ENCODE measurements at places on chromosomes 16 and 17. TPM values are rescaled to one million over a fixed set of nuclear protein-coding genes. Genes with fewer than 3 reads are reported as not detected.

DNA sequence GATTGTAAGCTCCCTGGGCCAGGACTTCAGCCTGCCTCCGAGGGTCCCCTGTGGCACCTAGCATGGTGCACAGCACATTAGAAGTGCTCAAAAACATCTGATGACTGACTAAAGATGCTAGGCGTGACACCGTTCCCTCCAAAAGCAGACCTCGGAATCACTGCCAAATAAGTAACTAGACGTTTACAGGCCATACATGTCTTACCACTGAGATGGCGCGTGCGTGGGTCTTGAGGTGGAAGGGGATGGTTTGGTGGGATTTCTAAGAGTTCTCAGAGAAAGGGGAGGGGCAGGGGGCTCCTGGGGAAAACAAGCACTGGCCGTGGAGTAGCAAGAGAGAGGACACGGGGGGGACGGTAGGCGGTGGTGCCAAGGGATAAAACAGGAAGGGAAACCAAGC lies 12.4 kb downstream of the MPO start:
- no peak for DNase-seq
- H3K36me3 ChIP-seq: no peaks in the 10 kb centered on the region
- peaks cover 6% of the 10 kb centered on the region for H3K27me3 ChIP-seq
- H3K27ac ChIP-seq: no peak overlapping the region

- no peaks in the 10 kb centered on the region for H3K36me3 ChIP-seq
- peaks cover 71% of the 10 kb centered on the region for H3K27me3 ChIP-seq
- DNase-seq: peak; percentile 58
- no peak overlapping the region for H3K27ac ChIP-seq
Measured at GRCh38 chr17:20009052-20009301, 182 bp upstream of the SPECC1 start.

GRCh38 chr16:27366687-27367460 lies 35.1 kb upstream of the IL21R start:
- DNase-seq: no peak
- peaks cover 3% of the 10 kb centered on the region for H3K4me1 ChIP-seq
- H3K27ac ChIP-seq: no peak overlapping the region
- no peak overlapping the region for H3K4me3 ChIP-seq
- H3K36me3 ChIP-seq: no peaks in the 10 kb centered on the region

GRCh38 chr16:21084631-21085225 lies 65.9 kb downstream of the DNAH3 start:
- no peak overlapping the region for H3K27ac ChIP-seq
- H3K4me3 ChIP-seq: no peak overlapping the region
- no peaks in the 10 kb centered on the region for H3K36me3 ChIP-seq
- no peaks in the 10 kb centered on the region for H3K27me3 ChIP-seq
- no peaks in the 10 kb centered on the region for H3K4me1 ChIP-seq

GRCh38 chr16:71263582-71263981 lies 25.6 kb downstream of the CMTR2 start:
- DNase-seq: no peak
- H3K36me3 ChIP-seq: no peaks in the 10 kb centered on the region
- H3K27ac ChIP-seq: no peak overlapping the region
- H3K4me1 ChIP-seq: no peaks in the 10 kb centered on the region
- no peaks in the 10 kb centered on the region for H3K27me3 ChIP-seq

DNA sequence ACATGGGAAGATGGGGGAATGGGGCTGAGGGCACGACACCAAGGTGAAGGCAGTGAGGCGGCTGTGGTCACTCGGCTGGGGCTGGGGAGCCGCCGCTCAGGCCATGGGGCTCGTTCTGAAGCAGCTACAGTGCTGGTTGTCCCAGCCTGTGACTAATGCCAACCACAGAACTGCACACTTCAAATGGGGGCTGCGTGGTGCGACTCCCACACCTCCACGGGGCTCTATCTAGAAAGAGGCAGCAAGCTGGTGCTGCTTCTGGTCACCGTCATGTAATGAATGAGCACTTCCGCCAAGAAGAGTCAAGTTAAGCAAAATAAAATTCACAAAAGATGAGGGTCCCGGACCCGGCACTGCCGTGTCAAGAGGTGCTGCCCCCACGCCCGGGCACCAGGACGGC lies 20.0 kb downstream of the GALNS start:
- peaks cover 2% of the 10 kb centered on the region for H3K36me3 ChIP-seq
- no peaks in the 10 kb centered on the region for H3K27me3 ChIP-seq
- no peak for DNase-seq
- no peaks in the 10 kb centered on the region for H3K4me1 ChIP-seq
- H3K4me3 ChIP-seq: no peak overlapping the region
- H3K27ac ChIP-seq: no peak overlapping the region

- no peaks in the 10 kb centered on the region for H3K4me1 ChIP-seq
- no peak for DNase-seq
- H3K27ac ChIP-seq: no peak overlapping the region
- no peaks in the 10 kb centered on the region for H3K36me3 ChIP-seq
Measured at GRCh38 chr16:9545522-9546437, 454.3 kb downstream of the HAPSTR1 start.

DNA sequence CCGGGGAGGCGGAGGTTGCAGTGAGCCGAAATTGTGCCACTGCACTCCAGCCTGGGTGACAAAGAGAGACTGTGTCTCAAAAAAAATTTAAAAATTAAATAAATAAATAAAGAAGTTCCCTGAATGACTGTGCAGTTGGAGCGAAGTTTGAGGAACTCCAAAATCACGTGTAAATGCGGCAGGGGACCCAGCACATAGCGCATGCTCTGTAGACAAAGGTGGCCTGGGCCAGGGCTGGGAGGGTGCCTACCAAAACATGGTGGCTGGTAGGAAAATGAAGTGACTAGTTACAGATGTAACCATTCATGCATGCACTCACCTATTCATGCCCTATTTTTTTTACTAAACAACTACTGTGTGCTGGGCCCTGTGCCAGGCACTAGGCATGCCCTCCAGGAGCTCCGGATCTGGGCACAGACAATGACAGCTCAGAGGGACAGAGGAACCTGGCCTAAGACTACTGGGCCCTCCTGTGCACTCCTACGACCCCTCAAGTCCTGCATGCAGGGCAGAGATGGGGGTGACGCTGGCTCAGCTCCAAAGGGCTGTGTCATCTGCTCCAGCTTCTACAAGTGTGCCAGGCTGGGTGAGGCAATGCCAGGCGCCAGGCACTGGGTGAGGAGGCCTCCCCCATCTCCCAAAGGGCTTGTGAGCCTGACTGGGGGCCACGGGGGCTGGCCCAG lies 65.3 kb downstream of the RMI2 start:
- H3K36me3 ChIP-seq: no peaks in the 10 kb centered on the region
- H3K27me3 ChIP-seq: no peaks in the 10 kb centered on the region

DNA sequence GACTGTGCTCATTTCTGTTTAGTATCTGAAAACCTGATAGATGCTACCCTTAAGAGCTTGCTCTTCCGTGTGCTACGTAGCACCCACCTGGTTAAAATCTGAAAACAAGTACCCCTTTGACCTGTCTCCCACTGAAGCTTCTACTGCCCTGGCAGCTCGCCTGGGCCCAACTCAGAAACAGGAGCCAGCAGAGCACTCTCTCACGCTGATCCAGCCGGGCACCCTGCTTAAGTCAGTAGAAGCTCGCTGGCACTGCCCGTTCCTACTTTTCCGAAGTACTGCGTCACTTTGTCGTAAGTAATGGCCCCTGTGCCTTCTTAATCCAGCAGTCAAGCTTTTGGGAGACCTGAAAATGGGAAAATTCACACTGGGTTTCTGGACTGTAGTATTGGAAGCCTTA lies 18.9 kb downstream of the NTAN1 start:
- H3K36me3 ChIP-seq: peaks cover 70% of the 10 kb centered on the region
- H3K4me1 ChIP-seq: no peaks in the 10 kb centered on the region
- no peak overlapping the region for H3K4me3 ChIP-seq
- no peak overlapping the region for H3K27ac ChIP-seq

- no peak for DNase-seq
- no peak overlapping the region for H3K27ac ChIP-seq
- no peak overlapping the region for H3K4me3 ChIP-seq
- peaks cover 16% of the 10 kb centered on the region for H3K4me1 ChIP-seq
Measured at GRCh38 chr17:12118617-12119016, 97.9 kb downstream of the MAP2K4 start.

DNA sequence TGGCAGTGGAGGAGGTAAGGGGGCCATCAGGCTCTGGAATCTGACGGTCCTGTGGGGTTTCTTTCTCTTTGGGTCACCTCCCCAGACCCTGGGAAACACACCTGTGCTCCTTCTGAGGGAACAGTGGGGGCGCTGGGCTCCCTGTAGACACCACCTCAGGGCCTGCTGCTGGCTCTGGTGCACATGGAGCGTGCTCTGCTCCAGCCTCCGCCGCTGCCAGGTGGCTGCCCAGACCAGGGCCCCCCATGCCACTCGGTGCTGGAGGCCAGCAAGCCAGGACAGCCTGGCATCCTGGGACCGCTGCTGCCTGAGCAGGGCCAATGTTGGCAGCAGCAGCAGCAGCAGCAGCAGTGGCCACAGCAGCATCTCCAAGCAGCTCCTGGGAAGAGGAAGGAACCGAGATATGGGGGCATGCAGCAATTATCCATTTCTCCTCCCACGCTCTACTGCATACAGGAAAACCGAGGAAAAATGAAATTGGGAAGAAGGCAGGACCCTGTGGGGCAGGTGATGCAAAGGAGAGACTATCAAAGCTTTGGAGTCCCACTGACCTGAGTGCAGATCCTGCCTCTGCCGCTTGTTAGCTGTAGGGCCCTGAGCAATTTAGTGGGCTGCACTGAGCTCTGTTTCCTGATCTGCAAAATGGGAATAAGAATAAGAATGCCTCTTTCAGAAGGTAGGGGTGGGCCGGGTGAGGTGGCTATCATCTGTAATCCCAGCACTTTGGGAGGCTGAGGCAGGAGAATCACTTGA lies 902 bp downstream of the GHDC start:
- H3K36me3 ChIP-seq: no peaks in the 10 kb centered on the region
- H3K4me3 ChIP-seq: peak overlapping the region; percentile 25
- H3K4me1 ChIP-seq: no peaks in the 10 kb centered on the region
- no peak overlapping the region for H3K27ac ChIP-seq

KRTAP16-1 gene
- total RNA-seq: not detected

SMPD3 gene
- total RNA-seq: 0.27 TPM

CTRB1 gene
- total RNA-seq: not detected

AIPL1 gene
- not detected for total RNA-seq

SLC13A2 gene
- not detected for total RNA-seq

HGS gene
- total RNA-seq: 107 TPM

All from cardiac muscle cell (in vitro differentiated cells and primary cell).